Uterus (tissue), 4 donors: ENCODE measurements at places on chromosomes 16 and 17.

DNA sequence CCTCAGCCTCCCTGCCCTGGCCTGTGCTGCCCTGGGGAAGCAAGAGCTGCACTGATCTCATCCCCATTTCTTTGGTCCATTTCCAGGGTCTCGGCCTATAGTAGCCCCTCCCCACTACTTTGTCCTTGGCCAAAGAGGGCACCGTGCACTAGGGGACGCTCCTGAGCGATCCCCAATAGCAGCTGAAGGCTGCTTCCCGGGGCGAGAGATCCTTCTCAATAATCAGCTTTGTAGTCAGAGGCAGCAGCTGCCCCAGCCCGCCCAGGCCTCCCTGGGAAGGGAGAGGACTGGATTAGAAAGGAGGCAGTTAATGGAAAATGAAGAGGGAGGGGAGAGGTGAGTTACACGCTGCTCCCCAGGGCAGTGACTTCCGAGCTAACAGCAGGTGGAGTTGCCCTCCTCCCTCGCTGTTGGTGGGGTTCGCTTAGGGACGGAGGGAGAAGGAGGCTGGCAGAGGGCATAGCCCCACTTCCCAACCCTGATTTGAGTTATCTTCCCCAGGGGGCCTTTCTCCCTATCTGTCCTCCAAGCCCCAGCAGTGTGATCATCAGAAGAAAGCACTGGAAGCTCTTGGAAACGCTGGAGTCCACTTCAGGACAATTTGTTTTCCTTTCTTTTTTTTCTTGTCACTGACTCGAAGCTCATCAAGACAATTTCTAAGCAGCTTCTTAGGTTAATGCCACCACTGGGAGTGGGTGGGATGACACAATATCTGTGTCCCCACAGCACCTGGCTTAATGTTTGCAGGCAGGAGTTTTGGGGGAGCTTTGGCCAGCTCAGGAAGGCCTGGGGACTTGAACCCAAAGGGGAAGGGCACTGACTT is 2.6 kb downstream of the MXRA7 start:
- no peak for DNase-seq

DNA sequence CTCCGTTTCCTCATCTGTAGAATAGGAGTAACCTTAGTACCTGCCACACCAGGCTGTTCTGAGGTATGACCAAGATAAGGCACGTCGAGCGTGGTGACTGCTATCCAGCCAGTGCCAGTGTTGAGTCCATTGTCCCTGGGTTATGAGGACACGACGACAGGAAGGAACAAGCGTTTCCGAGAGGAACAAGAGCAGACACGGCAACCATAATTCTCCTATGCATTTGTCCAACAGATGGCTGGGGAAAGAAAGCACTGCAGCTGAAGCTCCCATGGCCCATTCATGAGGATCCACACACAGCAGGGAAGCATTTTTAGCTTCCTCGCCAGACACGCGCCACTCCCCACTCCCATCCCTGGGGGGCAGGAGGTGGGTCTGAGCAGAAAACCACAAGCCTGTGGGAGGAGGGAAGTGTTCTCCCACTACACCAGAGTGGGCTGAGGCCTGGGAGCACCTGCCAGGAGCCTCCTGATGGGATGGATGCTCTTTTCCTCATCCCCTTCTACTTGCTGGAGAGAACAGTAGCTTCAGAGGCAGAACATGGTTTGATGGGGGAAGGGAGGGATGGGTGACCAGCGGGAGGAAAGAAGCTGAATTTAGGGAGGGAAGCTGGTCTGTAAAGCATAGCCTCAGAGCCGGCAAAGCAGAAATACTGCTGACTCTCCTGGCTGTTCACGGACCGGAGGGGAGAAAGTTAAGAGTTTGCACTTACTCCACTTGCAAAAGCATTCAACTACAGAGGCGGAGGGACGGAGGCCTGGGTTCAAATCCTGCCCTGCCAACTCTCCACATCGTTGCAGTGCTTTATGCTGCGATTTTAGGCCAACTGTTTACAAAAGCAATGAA is 2.7 kb downstream of the COTL1 start:
- no peak for DNase-seq

- no peak for DNase-seq
These were observed 317.8 kb downstream of the RBFOX1 start for GRCh38 chr16:7650431-7650830.

GRCh38 chr16:9351440-9351839 is 260.0 kb downstream of the HAPSTR1 start:
- no peak for DNase-seq

DNA sequence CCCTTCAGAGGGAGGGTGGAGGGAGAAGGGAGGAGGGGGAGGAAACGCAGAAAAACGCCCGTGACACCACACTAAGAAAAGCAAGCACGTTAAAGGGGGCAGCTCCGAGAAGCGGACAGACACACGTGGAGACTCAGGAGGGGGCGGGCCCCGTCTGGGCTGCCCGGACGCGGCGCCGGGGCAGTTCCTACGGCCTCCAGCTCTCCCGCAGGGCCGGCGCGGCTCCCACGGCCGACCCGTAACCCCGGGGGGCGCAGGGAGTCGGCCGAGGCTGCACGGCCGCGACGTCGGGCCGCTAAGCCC is 362 bp downstream of the KLHDC4 start:
- no peak for DNase-seq

GRCh38 chr17:40663252-40663651 is 1.7 kb downstream of the KRT222 start:
- DNase-seq, result no peak

GRCh38 chr16:777826-778225 is 10.4 kb downstream of the RPUSD1 start:
- no peak for DNase-seq

GRCh38 chr17:21530311-21530710 is 154.2 kb downstream of the KCNJ12 start:
- DNase-seq, result no peak

DNA sequence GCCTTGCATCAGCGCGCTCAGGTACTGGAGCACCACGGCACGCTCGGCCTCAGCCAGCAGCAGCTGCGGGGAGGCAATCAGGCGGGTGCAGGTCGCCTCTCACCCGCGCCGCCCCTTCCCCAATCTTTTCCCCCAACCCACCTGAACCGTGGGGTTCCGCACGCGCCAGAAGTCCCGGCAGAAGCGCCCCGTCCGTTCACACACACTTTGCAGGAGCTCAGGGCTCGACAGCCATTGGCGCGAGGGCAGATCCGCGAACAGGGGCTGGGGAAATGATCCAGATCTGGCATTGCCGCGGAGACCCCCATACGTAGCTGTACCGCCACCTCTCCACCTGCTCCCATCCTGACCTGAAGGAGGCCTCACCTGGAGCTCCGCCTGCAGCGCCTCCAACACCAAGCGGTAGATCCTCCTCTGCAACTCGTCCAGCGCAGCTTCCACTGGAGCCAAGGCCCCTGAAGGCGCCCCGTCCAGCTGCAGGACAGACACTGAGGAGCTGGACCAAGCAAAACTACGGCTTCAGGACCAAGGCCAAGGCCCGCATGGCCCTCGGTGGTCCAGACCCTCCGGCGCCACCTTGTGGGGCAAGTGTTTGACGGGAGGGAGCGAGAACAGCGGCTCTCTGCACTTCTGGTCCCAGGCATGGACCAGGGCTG is 1.4 kb upstream of the MATCAP1 start:
- DNase-seq, result peak; percentile 92

GRCh38 chr17:19539841-19540311 is 6.2 kb downstream of the SLC47A1 start:
- DNase-seq, result no peak

DNA sequence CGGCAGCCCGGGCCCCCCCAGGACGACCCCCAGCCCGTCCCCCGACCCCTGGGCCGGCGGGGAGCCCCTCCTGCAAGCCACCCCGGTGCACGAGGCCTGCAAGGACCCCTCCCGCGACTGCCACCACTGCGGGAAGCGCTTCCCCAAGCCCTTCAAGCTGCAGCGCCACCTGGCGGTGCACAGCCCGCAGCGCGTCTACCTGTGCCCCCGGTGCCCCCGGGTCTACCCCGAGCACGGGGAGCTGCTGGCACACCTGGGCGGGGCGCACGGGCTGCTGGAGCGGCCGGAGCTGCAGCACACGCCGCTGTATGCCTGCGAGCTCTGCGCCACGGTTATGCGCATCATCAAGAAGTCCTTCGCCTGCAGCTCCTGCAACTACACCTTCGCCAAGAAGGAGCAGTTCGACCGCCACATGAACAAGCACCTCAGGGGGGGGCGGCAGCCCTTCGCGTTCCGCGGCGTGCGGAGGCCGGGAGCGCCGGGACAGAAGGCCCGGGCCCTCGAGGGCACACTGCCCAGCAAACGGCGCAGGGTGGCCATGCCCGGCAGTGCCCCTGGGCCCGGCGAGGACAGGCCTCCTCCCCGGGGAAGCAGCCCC is 15.6 kb upstream of the ZFPM1 start:
- DNase-seq, result peak; percentile 35

DNA sequence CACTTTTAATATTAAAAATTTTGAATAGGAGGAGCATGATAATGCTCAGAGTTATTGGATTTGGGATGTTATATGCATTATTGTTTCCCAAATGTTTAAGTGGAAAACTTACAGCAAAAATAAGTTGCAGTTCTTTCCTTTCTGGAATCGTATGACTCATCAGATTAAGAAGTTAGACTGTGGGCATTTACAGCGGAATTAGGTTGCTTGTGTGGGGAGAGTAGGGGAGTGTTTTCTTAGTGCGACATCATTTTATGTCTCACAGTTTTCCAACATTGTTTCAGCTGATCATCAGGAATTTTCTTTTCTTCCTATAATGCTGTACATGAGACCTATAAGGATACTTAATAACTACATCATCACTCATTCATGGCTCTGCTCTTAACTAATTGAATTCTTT is 1631.8 kb downstream of the CDH8 start:
- no peak for DNase-seq

DNA sequence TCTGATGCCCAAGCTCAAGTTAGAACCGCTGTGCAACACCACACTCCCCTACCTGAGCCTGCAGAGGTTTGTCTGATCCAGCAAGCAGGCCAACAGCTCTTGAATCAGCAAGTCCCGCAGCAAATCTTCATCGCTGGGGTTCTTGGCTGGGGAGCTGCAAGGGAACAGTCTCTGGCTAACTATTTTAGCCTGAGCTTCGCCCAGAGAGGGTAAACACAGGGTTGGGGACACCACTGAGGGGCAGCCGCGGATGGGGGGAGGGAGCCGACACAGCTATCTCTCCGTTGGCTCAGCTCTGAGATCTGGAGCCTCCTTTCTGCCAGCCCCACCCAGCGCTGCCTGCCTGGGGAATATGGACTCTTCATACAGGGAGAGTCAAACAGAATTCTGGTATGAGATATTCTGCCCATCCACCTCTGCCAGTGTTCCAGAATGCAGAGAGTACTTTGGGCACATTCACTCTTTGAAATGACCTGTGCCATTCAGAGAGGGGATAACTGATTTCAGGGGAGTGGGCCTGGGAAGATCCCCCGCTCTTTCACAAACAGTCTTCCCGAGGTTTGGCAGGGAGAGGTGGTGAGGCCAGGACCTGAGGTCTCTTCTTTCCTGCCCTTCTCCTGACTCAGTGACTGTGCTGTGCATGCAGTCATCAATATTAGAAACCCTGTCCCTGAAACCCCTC is 7.4 kb downstream of the GIP start:
- no peak for DNase-seq

- no peak for DNase-seq
These were observed 147.1 kb downstream of the WWOX start for GRCh38 chr16:78246559-78246958.

- no peak for DNase-seq
These were observed 96.9 kb downstream of the SKAP1 start for GRCh38 chr17:48333034-48333530.

DNA sequence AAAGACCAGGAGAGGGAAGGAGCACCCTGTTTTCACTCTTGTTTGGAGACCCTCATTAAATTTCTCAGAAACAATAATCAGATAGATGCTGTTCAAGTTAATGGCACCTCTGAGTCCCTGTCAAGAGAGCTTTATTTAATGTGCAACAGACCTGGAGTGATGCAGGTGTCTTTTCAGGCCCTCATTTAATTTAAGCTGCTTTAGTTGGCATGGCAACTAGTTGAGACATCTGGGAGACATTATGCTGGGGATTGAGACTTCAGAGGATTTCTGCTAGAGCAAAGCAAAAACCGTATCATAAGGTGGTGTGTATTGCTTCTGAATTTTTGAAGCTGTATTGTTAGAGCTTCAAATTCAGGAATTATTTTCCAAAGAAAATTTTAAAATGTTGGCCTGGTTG is 108.5 kb downstream of the NLK start:
- no peak for DNase-seq

GRCh38 chr16:85871756-85872155 is 27.2 kb upstream of the IRF8 start:
- DNase-seq, result no peak

DNA sequence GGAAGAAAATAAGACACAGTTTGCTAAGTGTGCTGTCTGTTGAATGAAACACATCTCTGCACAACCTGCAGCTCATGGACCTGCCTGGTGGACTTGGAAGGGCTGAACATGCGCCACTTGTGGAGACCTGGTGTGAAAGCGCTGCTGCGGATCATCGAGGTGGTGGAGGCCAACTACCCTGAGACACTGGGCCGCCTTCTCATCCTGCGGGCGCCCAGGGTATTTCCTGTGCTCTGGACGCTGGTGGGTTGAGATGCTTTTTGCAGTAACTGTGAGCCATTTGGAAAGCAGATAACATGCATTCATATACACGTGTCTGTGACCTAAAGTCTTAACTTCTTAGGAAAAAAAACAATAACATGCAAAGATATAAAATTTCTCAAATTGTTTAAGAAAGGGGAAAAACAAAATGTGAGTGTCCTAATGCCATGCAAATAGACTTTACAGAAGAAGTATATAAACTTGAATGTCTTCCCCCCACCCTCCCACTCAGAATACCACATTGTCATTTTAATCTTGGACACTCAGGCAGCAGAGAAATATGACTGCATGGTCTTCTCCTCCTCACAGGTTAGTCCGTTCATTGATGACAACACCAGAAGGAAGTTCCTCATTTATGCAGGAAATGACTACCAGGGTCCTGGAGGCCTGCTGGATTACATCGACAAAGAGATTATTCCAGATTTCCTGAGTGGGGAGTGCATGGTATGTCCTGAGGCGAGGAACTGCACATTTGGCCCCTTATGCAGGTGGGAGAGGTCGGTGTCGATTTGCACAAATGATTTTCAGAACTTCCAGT is 65.6 kb downstream of the SEC14L1 start:
- peak; percentile 9 for DNase-seq

GRCh38 chr17:69427486-69428197 is 13.1 kb downstream of the MAP2K6 start:
- no peak for DNase-seq

- no peak for DNase-seq
These were observed 46.0 kb downstream of the CPNE2 start for GRCh38 chr16:57138281-57138935.

- no peak for DNase-seq
These were observed 15.8 kb downstream of the SLX4 start for GRCh38 chr16:3595521-3596021.

DNA sequence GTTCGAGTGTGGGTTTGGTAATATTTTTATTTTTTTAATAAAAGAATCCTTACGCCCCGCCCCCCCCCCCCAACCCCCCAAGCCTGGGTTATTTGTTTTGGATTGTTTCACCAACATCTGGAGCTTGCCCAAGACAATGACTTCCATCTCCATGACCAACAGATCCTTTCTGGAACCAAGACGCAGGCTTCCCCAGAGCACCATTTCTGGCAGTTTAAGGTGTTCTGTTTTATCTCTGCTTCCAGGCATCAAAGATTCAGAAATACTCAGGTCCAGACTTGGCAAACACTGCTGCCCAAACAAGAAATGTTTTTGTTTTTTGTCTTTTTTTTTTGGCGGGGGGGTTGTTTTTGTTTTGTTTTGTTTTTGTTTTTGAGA is 56.1 kb downstream of the PLXDC1 start:
- DNase-seq, result peak; percentile 52
